ENCODE measurements at places on chromosomes 3 and 15. TPM values are rescaled to one million over a fixed set of nuclear protein-coding genes. Genes with fewer than 3 reads are reported as not detected.

- no peak for DNase-seq
These were observed 3.2 kb upstream of the GABRR3 start for GRCh38 chr3:98038286-98038685.

DNA sequence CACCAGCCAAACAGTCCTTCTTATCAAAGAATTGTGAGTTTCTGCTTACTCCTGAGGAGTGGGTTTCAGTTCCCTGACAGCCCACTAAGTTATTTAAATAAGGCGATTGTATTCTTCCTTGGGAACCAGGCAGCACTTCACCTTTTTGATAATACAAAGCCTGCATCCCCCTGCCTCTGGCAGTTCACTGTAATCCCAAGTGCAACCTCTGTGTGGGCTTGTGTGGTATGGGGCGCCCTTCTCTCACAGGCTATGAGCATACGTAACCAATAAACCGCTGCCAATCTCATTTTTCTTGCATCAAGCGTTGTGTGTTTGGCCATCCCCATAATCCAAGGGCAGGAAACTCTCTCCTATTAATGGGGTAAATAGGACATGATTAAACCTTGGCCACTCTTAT is 1025.6 kb downstream of the NSUN3 start:
- no peak for DNase-seq

The ACTL6A gene
- 39.7 TPM for total RNA-seq

DNA sequence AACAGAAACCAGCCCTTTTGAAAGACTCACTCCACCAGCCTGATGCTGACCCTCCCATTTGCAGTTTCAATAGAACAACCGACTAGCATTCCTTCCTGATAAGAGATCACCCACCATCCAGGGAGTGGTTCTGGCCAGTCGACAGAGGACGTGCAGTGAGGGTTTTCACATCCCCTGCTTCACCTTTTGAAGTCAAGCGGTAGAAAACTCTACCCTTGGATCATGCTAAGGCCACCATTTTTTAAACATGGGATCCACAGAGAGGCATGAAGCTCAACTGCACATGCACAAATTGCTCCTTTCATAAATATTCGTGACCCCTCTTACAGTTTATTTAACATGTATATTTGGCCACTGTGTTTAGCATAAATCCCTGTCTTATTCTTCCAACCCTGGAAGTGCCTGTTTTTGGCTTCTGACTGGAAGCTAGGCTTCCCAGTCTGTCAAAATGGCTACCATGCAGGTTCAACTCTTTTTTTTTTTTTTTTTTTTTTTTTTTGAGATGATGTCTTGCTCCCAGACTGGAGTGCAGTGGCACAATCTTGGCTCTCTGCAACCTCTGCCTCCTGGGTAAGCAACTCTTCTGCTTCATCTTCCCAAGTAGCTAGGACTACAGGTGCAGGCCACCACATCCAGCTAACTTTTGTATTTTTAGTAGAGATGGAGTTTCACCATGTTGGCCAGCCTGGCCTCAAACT is 1.0 kb upstream of the THUMPD3 start:
- no peak for DNase-seq

DNA sequence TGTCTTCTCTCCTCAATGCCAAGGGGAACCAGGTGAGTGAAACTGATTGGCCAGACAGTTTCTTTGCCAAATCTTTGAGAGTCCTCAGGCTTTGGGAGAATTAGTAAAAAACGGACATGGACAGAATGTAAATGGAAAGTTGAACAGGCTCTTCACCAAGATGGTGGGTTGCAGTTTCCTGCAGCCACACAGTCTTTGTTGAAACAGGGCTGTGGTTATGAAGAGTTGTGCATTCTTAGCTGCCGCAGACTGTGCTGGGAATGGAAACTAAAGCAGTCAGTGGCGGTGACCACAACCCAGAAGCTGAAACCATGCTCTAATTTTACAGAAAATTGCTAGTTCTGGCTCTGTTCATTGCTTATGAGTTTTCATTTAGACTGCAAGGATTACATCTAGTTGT is 42.1 kb upstream of the TASOR start:
- DNase-seq, result no peak

DNA sequence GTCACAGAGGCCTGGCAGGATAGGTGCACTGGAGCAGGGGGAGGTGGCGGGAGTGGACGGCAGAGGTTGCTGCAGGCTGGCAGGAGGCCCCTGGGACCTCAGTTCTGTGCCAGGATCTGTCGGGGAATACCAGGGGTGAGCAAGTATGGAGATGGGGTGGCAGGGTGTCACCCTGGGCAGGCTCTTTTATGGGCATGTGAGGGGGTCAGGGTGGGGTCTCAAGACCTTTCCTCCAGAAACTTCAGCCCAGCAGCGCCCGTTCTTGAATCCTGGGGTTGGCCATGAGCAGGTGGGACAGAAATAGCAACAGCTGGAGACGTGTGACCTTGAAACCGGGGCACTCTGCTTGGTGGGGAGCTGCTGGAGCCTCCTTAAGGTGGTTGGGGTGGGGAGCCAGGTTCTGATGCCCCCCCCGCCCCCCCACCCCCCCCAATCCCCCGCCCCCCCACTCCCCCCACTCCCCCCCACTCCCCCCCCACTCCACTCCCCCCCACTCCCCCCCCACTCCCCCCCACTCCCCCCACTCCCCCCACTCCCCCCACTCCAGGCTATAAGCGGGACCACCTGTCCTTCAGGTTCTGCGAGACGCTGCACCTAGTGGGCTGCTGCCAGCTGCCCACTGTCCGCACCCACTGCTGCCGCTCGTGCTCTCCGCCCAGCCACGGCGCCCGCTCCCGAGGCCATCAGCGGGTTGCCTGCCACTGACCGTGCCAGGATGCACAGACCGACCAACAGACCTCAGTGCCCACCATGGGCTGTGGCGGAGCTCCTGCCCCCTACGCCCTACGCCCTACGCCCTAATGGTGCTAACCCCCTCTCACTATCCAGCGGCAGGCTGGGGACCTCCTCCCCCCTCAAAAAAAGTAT is 84.9 kb downstream of the TBC1D2B start:
- peak; percentile 61 for DNase-seq

GRCh38 chr15:31012455-31012854 is 21.0 kb upstream of the MTMR10 start:
- no peak for DNase-seq

The C15orf62 gene
- total RNA-seq, result 0.49 TPM

DNA sequence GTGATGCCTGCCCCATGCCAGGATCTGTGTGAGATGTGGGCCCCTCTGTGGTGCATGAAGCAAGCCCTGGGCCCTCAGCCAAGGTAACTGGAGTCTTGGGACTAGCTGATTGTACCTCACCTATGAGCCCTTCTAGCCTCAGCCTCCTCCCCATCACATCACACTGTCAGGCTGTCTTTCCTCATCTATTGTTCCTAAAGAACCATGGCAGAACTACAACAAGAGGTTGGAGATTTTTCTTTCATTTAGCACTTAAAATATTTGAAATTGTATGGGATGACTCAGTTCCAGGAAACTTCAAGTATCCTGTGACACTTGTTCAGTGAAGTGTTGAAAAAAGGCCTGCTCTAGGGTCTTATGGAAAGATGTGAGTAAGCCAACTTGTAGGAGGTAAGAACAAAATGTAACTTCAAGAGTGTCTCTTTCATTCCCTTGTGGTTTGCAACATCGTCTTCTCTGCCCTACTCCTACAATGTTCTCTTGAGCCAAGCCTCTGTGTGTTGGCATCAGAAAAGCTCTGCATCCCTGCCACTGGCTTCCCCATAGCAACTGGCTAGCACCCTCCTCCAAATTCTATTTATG is 58.7 kb upstream of the TIPARP start:
- DNase-seq, result no peak

The HRH1 gene
- total RNA-seq, result 40.3 TPM

The CRBN gene
- 87.5 TPM for total RNA-seq

The GPR171 gene
- 1.6 TPM for total RNA-seq

GRCh38 chr3:114928989-114929640 is 218.0 kb downstream of the ZBTB20 start:
- DNase-seq, result no peak

DNA sequence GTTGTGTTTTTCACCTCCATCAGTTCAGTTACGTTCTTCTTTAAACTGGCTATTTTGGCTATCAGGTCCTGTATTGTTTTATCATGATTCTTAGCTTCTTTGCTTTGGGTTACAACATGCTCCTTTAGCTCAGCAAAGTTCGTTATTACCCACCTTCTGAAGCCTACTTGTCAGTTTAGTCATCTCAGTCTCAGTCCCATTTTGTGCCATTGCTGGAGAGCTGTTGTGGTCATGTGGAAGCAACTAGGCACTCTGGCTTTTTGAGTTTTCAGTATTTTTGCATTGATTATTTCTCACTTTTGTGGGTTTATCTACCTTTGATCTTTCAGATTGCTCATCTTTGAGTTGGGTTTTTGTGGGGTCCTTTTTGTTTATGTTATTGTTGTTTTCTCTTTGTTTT is 151.3 kb downstream of the CFAP20DC start:
- no peak for DNase-seq

The NLGN1 gene
- total RNA-seq, result 26.0 TPM

DNA sequence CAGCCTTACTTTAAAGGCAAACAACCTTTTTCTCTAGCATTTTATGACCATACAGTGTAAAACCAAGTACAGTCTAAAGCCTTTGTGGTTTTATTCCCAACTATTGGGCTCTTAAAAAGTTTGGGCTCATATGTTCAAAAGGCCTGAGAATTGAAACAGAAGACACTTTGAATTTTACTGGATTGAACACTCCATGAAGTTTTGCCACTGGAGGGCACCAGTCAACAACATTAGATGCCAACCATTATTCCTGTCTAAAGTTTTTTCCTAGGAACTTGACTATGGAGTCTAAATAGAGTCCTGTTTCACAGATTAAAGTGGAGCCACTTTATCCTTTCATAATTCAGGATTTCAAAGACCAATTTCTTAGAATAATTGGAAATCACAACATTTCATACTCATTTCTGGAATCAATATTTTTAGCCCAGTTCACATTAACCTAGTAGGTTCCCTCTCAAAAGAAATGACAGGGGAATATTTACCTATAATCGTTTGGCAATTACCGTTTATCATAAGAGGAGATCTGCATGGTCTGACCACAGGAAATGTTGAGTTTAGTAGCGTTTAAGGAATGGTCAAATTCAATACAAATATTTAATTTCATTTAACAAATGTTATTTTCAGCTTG is 244.1 kb upstream of the PDZRN3 start:
- peak; percentile 57 for DNase-seq

DNA sequence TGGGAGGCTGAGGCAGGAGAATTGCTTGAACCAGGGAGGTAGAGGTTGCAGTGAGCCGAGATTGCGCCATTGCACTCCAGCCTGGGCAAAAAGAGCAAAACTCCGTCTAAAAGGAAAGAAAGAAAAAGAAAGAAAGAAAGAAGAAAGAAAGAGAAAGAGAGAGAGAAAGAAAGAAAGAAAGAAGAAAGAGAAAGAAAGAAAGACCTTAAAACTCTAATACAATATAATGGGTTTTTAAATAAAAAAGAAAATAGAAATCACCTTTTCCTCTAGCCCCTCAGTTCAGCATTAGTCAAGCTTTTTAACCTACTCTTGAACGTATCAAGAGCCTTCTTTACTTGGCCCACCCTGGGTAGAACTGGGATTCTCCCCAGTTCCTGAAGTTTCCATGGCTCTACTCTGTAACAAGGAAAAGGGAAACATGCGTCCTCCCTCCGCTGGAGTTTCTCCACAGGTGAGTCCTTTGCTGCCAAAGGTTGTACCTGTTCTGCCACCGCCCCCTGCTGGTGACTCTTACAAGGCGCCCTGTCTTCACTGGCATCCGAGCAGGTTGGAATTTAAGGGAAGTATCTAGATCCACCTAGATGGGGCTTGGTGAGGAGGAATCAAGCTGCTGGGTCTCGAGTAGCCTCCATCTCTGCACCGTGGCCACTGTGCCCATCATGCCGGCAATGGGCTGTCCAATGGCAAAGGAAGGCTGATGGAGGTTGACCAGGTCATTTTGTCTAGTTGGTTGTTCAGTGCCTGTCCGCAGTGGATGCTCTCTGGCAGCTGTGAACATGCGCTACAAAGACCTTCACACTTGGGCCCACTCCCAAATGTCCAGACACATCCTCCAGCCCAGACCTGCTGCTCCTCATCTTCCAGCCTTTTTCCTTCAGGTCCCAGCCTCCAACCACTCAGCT is 20.6 kb upstream of the EPHB3 start:
- DNase-seq, result peak; percentile 79

GRCh38 chr3:52857133-52857532 is 22.3 kb upstream of the MUSTN1 start:
- no peak for DNase-seq

DNA sequence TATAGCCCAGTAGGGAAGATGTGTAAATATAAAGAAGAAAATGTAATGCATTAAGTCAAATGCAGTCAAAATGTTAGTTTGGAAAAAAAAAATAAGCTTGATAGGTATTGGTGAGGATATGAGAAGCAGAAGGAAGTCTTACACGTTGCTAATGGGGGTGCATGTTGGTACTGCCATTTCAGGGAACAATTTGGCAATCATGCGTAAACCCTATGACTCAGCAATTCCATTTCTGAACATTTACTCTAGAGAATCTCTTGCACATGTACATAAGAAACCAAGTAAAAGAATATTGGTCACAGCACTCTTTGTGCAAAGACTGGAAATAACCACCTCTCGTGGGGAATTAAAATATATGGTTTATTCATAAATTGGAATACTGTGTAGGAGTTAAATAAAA is 35.5 kb upstream of the TIMP4 start:
- no peak for DNase-seq

DNA sequence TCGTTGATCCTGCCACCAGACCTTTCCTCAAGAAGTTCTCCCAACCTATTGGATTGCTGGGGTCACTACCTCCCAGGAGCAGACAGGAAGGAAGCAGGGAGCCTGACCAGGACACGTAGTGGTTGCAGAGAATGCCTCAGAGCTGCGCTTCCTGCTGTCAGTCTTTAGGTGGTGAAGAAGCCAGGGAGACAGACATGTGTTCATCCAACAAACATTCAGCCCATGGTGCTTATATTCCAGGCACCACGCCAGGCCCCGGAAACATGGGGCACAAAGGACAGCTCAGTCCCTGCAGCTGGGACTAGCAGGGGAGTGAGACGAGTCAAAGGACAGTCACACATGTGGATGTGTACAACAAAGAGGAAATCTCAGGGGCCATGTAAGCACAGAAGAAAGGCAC is 26.0 kb upstream of the CORO2B start:
- DNase-seq, result no peak

- no peak for DNase-seq
These were observed 206.3 kb downstream of the LSAMP start for GRCh38 chr3:116238846-116239565.

DNA sequence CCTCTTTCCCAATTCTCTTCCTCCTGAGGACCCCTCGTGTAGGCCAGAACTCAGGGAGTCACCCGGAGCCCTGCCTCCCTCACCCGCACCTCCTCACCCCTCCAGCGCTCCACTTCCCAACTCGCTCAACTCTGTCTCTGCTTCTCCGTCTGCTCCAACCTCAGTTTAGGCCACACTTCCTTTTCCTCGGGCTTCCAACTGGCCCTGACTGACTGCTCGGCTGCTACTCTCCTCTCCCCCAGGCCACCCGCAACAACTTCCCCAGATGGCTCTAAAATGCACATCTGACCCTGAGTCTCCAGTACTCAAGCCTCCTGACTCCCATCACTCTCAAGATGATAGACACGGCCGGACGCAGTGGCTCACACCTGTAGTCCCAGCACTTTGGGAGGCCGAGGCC is 23.6 kb downstream of the TMEM44 start:
- DNase-seq, result no peak

Measured in sciatic nerve (tissue), 2 donors.